ENCODE measurements at places on chromosomes 1 and 21.

DNA sequence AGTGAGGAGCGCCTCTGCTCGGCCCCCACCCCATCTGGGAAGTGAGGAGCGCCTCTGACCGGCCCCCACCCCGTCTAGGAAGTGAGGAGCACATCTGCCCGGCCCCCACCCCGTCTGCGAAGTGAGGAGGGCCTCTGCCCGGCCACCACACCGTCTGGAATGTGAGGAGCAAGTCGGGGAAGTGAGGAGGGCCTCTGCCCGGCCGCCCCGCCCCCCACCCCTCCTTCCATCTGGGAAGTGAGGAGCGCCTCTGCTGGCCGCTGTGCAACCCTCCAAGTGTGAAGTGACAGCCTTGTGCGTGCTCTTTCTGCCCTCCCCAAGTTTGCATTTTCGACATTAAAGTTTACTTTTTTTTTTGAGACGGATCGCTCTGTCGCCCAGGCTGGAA lies 5.1 kb upstream of the ZZZ3 start:
- no peaks in the 10 kb centered on the region for H3K36me3 ChIP-seq
- H3K27ac ChIP-seq: no peak overlapping the region
- peaks cover 8% of the 10 kb centered on the region for H3K4me1 ChIP-seq
- no peak overlapping the region for H3K4me3 ChIP-seq
- H3K27me3 ChIP-seq: no peaks in the 10 kb centered on the region

GRCh38 chr1:16621300-16621658 lies 7.9 kb upstream of the NBPF1 start:
- H3K4me3 ChIP-seq: no peak overlapping the region
- no peaks in the 10 kb centered on the region for H3K27me3 ChIP-seq
- no peak overlapping the region for H3K27ac ChIP-seq
- DNase-seq: no peak
- H3K4me1 ChIP-seq: 0 out of 2 replicates have a peak, but pooled peaks cover 3% of the 10 kb centered on the region
- no peaks in the 10 kb centered on the region for H3K36me3 ChIP-seq

- H3K27me3 ChIP-seq: no peaks in the 10 kb centered on the region
- H3K4me3 ChIP-seq: no peak overlapping the region
- H3K4me1 ChIP-seq: no peaks in the 10 kb centered on the region
- no peak overlapping the region for H3K27ac ChIP-seq
Observed at GRCh38 chr1:10657088-10657847, 139.2 kb downstream of the CASZ1 start.

DNA sequence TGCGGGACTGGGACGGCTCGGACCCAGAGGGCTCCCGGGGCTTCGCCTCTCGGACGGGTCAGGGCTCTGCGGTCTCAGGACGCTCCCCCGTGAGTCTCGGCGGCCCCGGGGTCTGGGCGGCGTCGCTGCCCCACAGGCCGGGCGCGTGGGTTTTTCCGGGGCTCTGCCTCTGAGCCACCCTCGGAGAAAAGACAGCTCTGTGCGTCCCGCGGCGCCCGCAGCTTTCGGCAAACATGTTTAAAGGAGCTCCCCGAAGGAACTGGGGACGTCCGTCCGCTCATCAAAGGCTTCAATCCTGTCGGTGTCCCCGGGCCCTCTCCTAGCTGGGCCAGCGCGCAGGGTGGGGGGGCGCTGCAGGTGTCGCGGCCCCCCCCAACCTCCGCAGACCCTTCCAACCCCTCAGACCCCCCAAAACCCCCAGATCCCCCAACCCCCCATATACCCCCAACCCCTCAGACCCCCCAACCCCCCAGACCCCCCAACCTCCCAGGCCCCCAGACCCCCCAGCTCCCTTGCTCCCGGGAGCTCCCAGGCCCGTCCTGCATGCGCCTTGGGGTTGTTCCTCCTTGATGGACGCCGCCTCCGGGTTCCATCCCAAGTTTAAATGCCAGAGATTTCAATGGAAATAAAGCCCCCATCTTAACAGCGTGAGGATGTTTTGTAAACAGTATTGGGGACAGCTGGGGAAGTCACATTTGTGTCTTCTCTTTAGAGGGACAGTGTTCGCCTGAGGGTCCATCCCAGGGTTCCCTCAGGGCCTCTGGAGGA lies 996 bp upstream of the C1orf159 start:
- peaks cover 3% of the 10 kb centered on the region for H3K4me1 ChIP-seq
- H3K27ac ChIP-seq: no peak overlapping the region
- no peaks in the 10 kb centered on the region for H3K27me3 ChIP-seq
- DNase-seq: no peak

- peak overlapping the region; percentile 55 for H3K27ac ChIP-seq
- DNase-seq: no peak
- no peak overlapping the region for H3K4me3 ChIP-seq
- no peaks in the 10 kb centered on the region for H3K27me3 ChIP-seq
Observed at GRCh38 chr1:12580054-12580887, 37.7 kb downstream of the DHRS3 start.

GRCh38 chr1:46458846-46459245 lies 30.8 kb upstream of the DMBX1 start:
- H3K36me3 ChIP-seq: no peaks in the 10 kb centered on the region
- peaks cover 1% of the 10 kb centered on the region for H3K27me3 ChIP-seq
- no peak for DNase-seq
- H3K4me3 ChIP-seq: no peak overlapping the region

DNA sequence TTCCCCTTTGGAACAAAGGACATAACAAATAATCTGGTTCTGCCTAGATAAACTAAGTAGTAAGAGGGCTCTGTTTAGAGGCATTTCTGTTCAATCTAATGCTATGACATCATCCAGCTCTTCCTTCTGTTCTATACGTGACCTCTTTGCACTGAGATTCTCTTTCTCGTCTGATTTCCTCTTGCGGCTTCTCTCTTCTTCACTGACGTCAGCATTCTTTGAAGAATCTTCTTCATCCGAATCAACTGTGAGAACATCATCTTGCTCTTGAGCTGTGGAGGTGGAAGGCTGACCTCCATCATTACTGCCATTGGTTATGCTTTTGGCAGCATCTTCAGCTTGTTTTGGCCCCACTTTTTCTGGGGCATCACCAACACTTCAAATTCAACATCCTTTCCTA lies 130.4 kb downstream of the HS2ST1 start:
- H3K4me3 ChIP-seq: no peak overlapping the region
- DNase-seq: no peak
- H3K27me3 ChIP-seq: no peaks in the 10 kb centered on the region
- no peaks in the 10 kb centered on the region for H3K36me3 ChIP-seq
- no peak overlapping the region for H3K27ac ChIP-seq

DNA sequence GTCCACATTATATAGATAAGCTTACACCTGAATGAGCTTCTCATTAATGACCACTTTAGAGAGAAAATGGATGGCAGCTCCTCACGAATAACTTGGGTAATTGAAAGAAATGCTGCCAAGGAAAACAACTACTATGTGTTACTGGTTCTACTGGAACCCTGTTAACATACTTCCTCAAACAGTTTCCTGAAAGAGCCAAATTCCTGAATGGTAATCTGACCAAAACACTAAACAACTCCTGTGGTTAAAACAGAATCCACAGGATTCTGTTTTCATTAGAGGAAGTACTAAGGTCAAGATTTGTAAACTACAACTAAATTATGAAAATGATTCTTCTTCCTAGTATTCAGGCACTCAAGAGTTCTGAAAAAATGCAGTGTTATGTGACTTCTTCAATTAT lies 107.2 kb downstream of the DNM3 start:
- DNase-seq: no peak
- no peaks in the 10 kb centered on the region for H3K4me1 ChIP-seq
- H3K27me3 ChIP-seq: peaks cover 10% of the 10 kb centered on the region
- H3K27ac ChIP-seq: no peak overlapping the region

DNA sequence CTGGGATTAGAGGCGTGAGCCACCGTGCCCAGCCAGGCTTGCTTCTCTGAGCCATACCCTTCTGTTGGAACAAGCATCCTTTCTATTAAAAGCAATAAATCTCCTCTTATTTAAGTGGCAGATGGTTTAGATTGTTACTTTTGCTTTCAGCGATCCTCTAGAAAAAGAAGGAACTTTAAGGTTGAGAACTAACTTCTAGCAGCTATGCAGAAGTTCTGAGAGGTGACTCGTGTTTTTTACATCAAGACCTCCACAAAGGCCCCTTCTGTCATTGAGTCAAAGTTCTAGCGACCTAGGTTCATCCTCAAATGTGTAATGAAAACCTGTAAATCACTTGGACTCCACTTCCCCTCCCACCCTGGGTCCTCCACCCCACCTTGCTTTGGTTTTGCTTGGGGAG lies 30.8 kb downstream of the PLEKHO1 start:
- H3K4me1 ChIP-seq: no peaks in the 10 kb centered on the region
- H3K27ac ChIP-seq: no peak overlapping the region
- H3K27me3 ChIP-seq: no peaks in the 10 kb centered on the region
- no peak overlapping the region for H3K4me3 ChIP-seq

- no peak overlapping the region for H3K4me3 ChIP-seq
- no peaks in the 10 kb centered on the region for H3K4me1 ChIP-seq
- no peak for DNase-seq
- no peak overlapping the region for H3K27ac ChIP-seq
- no peaks in the 10 kb centered on the region for H3K36me3 ChIP-seq
Observed at GRCh38 chr1:95067062-95067461, 5.7 kb downstream of the ALG14 start.

DNA sequence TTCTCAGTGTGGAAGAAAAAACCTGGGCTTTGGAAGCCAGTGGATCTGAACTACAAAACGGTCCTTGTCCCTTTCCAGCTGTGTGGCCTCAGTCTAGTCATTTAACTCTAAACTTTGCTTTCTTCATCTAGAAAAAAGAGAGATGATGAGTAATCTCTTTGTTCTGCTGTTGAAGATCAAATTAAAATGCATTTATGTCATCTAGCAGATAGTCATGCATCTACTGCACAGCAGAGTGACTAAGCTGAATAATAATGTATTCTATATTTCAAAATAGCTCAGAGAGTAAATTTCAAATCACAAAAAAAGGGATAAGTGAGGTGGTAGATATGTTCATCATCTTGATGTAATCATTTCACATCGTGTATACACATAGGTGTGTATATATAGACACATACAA lies 473.2 kb downstream of the DSCAM start:
- DNase-seq: no peak
- no peaks in the 10 kb centered on the region for H3K27me3 ChIP-seq
- no peak overlapping the region for H3K27ac ChIP-seq
- no peak overlapping the region for H3K4me3 ChIP-seq
- no peaks in the 10 kb centered on the region for H3K4me1 ChIP-seq

All from Panc1 (cell line).